ENCODE measurements at places on chromosomes 11 and 22.

GRCh38 chr11:86681483-86681756 lies 9.0 kb upstream of the ME3 start:
- no peak for DNase-seq

DNA sequence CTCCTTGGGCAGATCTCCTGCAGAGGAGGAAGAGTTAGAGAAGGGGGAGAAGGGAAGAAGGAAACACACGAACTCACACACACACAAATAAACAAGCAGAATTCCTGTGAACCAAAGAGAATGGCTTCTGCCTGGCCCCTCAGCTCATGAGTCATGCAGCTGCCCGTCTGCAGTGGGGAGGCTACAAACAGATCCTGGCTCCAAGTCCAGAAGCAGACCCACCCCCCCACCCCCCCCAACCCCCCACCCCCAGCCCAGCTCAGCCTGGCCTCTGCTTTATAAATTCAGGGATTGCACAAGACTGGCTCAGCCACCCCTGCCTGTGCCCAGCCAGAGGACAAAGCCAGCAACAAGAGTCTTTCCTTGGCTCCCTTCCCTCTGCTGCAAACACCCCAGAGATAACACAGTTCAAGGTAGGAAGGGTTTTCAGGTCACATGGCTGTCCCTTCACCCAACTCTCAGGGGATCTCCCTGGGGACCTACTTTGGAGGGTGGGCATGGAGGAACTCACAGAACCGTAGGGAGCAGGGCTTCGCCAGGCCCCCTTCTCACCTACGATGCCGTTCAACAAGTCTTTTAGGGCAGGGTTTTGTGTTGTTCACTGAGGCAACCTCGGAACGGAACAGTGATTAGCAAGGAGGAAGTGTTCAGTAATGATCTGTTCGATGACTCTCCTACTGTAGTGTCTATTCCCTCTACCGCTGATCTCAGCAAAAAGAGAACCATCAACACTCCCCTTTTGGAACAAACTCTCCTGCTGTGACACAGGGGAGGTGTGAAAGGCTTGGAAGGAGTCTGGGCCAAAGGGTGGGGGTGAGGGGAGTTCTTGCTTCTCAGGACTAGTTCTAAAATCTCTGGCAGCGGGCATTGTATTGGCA lies 35.5 kb downstream of the RPL27A start:
- no peak for DNase-seq

GRCh38 chr11:24408202-24408601 lies 88.7 kb upstream of the LUZP2 start:
- DNase-seq, result no peak

DNA sequence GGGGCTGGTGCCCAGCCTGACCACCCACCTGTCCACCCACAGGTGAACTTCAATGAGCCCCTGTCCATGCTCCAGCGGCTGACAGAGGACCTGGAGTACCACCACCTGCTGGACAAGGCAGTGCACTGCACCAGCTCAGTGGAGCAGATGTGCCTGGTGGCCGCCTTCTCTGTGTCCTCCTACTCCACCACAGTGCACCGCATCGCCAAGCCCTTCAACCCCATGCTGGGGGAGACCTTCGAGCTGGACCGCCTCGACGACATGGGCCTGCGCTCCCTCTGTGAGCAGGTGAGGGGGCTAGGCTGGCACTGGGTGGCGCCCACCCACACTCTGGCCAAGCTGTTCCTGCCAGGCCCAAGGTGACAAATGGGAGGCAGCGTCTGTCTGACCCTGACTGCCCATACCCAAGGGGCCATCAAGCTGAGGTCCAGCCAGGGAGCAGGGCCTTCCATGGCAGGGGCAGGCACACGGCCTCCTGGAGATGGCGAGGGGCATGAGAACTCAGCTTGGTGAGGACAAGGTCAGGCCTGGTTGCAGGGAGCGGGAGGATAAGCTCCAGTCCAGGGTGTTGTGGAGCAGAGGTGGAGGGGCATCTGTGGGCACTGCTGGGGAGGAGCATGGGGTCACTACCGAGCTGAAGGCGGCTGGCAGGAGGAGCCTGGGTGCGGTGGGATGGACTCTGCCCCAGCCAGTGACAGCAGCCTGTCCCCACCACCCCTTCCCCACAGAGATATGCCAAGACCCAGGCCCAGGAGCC lies 77.7 kb downstream of the MORC2 start:
- no peak for DNase-seq

DNA sequence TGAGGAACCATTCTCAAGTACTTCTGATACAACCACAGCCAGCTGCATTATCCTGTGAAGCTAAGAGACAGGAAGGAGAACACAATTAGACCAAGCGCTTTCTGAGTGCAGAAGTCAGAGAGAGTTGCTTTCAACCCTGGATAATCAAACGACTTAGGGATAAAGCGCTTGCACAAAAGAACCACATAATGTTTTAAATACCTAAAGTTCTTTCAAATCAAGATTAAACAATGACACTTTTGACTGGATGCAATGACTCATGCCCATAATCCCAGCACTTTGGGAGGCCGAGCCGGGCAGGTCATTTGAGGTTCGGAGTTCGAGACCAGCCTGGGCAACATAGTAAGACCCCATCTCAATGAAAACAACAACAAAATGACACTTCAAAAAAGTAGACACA lies 145.1 kb downstream of the SWAP70 start:
- DNase-seq, result no peak

DNA sequence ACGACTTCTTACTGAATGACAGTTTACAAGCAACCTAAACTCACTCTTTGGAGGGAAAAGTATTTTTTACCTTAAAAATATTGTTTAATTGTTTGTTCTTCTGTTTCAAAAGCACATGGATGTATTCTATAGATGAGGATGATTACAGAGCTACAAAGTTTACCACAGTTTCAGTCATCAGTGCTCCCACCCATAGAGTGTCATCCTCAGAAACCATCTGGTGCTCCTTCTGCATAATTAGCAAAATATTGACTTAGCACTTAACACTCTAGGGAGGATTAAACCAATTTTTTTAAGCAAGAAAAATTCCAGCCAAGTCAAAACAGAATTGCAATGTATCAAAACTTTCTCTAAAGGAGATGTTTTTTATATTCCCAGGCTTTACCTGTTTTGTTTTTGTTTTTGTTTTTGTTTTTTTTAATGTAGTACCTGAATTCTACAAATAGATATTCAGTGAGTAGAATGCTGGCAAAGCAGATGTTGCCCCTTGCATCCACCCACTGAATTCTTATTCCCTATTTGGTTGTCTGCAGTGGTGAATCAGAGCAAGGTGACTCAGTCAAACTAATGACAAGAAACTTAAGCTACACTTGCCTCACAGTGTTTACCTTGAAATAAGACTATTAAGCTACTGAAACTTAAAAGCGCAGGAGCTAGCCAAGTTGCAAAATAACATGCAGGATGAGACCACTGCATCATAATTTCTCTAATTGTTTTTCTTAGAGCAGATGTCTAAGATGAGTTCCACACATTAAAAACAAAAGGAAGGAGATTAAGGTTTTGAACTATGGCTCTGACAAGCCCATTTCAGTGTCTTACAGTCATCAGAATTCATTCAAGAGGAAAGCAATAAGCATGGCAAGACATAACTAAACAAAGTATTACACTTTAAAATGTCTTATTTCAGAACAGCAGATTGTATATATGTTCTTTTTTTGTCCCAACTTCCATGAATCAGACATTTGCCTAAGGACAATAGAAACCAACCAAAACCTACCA lies 155.1 kb upstream of the SOX6 start:
- DNase-seq, result no peak

- DNase-seq, result no peak
These were observed 238.2 kb upstream of the ZBED5 start for GRCh38 chr11:11095831-11096723.

Data from left renal cortex interstitium (tissue), 4 donors.